ENCODE measurements at places on chromosomes 12 and 14.

- peak; percentile 11 for DNase-seq
These were observed 518.4 kb downstream of the MED13L start for GRCh38 chr12:115758877-115759620.

- no peak for DNase-seq
These were observed 189.7 kb downstream of the TTC7B start for GRCh38 chr14:90626550-90626949.

- no peak for DNase-seq
These were observed 90.0 kb upstream of the EIF5 start for GRCh38 chr14:103243764-103244737.

DNA sequence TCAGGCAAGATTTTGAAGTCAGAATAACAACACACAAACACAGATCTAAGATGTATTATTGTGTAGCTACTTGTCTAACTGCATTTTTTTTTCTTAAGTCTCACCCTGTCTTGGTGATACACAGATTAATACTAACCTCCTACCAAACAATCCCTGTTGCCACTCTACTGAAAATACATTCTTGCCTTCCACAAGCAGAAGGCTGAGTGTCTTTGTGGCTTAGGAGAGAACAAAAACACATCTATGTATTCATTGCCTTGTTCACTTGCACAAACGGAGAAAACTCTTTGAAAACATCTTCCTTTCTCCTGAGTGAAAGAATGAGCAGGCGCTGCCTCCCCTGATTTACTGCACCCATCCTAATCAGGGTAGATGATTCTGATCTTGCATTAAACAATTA lies 642.2 kb downstream of the DIO2 start:
- no peak for DNase-seq

DNA sequence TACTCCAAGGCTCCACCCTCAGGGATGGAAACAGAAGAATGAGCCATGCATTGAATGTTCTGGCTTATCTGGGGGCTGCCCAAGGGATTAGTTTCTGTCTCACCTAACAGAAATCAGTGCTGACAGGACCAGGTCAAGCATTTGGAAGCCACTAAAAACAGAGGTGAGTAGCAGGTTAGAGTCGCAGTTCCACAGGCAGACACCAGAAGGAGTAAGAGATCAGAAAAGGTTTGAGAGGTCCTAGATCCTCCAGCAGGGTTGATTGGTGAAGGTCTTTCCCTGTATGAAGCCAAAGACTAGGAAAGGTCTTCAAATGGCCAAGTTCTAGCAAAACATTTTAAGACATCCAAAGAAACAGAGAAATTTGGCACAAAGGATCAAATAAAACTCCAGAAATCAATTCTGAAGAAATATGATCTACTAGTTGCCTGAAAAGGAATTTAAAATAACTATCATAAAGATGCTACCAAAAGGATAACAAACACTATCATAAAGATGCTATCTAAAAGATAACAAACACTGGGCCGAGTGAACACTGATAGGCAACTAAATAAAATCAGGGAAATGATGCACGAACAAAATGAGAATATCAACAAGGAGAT lies 19.5 kb upstream of the TTC9 start:
- peak; percentile 82 for DNase-seq

DNA sequence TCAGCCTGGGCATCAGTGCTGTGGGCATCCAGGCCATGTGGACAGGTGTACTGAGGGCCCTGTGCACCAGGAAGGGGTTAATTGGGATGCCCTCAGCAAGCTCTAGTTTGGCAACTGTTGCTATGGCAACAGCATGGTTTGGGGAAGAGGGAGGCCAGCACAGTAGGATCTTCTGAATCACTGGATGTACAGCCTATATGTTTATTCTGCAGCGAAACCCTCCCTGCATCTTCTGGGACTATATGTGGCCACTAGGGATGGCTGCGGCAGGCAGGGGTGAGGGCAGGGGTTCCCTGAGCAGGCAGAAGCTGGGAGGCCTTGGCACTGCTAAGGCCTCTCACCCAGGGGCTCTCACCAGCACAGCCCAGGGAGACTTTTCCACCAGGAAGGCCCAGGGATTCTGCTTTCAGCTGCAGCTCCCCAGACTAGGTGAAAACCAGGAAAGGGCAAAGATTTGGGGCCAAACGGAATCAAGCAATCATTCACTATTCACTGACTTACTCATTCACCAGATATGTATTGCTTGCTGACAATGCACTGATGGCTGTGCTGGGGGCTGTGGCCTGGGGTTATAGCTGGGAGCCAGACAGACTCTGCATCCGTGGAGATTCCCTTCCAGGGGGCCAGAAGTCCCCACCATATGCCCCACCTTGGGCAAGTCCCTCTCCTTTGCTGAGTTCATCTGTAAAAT lies 42.8 kb downstream of the IRF2BPL start:
- no peak for DNase-seq

- no peak for DNase-seq
These were observed 2.9 kb downstream of the RND1 start for GRCh38 chr12:48862760-48863159.

GRCh38 chr12:102759466-102759865 lies 157.6 kb downstream of the PAH start:
- no peak for DNase-seq

GRCh38 chr12:70351076-70351475 lies 15.0 kb upstream of the KCNMB4 start:
- no peak for DNase-seq

DNA sequence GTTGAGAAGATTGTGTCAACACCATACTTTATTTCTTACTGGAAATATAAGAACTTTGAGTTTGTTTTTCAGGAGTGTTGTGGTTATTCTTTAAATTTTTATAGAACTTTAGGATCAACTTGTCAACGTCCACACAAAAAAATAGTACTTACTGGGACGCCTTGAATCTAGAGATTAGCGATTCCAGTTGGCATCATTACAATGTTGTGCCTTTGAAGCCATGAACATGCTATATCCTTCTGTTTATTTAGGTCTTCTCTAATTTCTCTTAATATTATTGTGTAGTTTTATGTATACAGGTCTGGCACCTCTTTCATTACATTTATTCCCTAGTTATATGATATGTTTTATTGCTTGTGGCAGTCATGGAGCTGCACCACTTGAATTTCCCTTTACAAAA lies 320.8 kb upstream of the CCDC196 start:
- no peak for DNase-seq

GRCh38 chr12:92516277-92516600 lies 186.6 kb upstream of the PLEKHG7 start:
- DNase-seq: peak; percentile 63

DNA sequence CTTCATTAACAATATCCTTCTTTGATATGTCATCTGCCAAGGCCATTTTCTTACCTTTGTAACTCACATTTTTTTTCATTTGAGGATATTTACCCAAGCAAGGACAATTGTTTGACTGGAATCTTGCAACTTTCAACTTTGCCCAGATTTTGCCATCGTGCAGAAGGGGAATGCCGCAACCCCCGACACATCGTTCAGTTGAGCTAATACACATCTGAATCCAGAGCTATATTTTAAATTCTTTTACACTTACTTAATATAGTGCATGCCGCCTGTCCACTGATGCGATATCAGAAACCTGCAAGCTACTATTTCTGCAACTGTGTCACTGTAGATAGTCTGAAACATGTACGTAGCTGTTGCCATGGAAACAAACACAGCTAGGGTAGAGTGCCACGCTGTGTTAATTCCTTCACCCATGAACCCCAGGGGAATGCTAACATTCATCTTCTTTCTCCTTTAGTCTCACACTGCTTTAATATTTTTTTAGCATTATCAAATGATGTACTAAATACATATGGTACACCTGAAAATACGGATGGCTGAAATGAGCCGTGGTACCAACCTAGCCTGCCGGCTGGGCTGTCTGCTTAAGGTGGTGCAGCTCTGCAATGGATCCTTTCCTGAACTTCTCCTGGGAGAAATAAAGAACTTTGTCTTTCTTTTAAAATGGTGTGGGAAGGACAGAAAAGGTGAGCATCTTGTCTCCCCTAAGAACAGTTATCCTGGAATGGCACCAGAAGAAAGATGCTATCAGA lies 77.0 kb upstream of the FOXN3 start:
- DNase-seq: no peak

GRCh38 chr12:25071366-25071765 lies 122.5 kb upstream of the BCAT1 start:
- DNase-seq: no peak

- DNase-seq: no peak
These were observed 21.1 kb downstream of the IRF2BPL start for GRCh38 chr14:77007183-77007974.

- DNase-seq: no peak
These were observed 71.0 kb downstream of the ESRRB start for GRCh38 chr14:76446921-76447320.

GRCh38 chr12:119649202-119649808 lies 18.6 kb upstream of the PRKAB1 start:
- DNase-seq: peak; percentile 61

- DNase-seq: no peak
These were observed 1.9 kb downstream of the TMEM253 start for GRCh38 chr14:21102521-21103410.

DNA sequence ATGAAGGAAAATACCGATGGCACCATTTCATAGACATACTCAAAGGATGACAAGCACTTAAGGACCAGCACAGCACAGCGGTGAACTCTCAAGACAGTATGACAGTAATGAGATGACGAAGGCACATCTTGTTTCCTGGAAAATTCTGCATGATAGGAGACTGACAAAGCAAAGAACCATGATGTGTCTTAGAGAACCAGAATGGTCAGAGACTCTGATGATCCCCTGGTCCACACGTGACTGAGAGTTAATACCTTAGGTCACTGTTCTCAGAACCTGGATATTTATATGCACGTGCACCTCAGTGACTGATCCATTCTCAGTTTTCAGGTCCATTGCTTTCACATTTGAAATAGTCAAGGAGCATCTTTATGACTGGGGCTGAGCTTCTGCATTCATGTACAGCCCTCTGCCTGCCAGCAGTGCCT lies 35.3 kb downstream of the PROX2 start:
- DNase-seq: no peak

DNA sequence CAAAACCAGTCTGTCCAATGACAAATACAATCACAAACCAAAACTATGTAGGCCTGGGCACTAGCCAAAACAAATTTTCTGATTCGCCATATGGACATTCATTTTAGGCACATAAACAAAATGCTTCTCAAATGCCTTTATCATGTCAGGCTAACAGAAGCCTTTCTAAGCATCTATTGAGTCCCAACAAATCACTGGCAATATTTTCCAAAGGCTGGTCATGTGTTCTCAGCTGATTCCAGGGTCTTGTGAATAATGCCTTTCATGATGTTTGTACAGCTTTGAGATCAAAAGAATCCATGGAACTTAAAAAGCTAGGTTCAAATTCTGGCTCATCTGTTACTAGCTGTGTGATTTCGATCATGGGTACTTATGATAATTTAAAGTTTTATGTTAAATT lies 16.1 kb downstream of the FSCB start:
- DNase-seq: peak; percentile 49

DNA sequence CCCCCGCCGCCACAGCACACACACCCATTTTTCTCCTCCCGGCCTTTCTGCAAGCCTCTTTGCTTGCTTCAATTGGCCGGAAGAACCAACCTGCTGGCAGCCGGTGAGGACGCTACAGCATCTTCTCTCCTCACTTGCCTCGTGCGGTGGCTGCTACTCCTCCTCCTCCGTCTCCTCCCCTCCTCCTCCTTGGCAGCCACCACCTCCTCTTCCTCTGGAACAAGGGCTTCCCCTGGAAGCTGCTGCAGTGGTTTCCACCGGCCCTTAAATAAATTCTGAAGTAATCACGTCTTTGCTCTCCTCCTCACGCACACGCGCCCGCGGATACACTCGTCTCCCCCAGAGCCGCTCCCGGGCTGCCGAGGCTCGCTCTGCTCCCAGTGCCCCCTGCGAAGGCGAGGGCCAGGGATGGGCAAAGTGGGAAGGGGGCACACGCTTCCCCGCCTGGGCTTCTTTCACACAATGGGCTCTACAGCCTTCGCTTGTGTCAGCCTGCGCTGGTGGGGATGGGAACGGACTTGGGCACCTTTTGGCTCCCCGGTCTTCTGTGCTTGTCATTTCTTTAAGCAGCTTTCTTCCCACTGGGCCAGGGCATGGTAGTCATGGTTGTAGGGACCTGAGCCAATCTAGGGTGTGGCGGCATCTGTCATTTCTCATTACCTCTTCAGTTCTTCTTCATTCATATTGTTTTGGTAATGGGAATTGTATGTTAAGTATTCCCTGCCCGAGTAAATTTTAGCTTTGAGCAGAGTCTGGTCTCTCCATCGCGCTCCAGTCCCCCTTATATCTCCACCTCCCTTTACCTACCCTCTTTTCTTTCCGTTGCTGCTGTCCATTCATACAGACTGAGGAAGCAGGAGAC lies at the start of gene PPFIA2:
Gene PPFIA2, minus strand, starts transcription at position 161 of the 862 bp plus-strand sequence.
- DNase-seq: no peak

- DNase-seq: no peak
These were observed 102.7 kb downstream of the ANO4 start for GRCh38 chr12:100897240-100897639.

GRCh38 chr14:86430853-86431252 lies 900.9 kb downstream of the FLRT2 start:
- no peak for DNase-seq

GRCh38 chr12:20212658-20213555 lies 155.4 kb upstream of the PDE3A start:
- peak; percentile 84 for DNase-seq

DNA sequence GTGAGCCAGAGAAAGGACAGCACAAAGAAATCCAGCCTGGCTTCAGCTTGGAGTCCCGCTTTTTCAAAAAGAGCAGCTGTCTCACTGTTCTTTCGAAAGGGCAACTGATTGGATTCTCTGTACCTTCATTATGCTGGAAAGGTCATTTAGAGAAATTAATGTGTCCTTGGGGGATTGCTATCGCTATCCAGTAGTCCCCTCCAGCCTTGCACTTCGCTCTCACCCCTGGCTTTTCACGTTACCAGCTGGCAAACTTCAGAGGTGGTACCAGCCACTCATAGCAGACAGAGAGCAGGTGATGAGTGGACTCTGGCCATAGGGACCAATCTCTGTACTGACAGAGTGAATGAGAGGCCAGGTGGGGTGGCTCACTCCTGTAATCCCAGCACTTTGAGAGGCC lies 11.8 kb upstream of the NUAK1 start:
- DNase-seq: no peak

GRCh38 chr12:111761099-111761498 lies 5.6 kb upstream of the ALDH2 start:
- no peak for DNase-seq

GRCh38 chr12:110421701-110422100 lies 18.2 kb upstream of the ANAPC7 start:
- no peak for DNase-seq

DNA sequence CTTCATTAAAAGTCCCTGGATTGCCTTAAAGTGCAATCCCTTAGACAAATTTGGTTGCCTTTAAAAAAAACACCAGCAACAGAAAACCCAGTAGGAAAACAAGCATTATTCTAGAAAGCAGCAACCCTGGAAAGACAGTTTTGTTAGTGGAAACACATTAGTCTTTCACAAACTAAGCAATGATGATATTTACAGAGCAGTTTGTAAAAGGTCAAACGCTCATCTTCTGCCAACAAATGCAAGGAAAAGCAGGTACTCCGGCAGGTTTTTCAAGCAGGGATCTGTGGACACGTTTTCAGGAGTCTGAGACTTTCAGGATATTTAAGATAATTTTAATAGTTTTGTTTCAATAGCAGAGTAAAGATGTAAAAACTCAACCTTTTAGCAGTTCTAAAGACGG lies 202.2 kb downstream of the EXOC5 start:
- no peak for DNase-seq

Measured in PC-3 (cell line).